Activated CD4-positive, alpha-beta T cell treated with anti-CD3 and anti-CD28 coated beads, Interleukin-2, amount 50 U/mL, for 4 hours (primary cell): ENCODE measurements at places on chromosomes 4 and X.

- no peak for DNase-seq
Observed at GRCh38 chrX:50813843-50814661, at the start of gene SHROOM4. Gene SHROOM4, minus strand, starts transcription at chrX:50814194. Its CDS starts 176 bp downstream, at chrX:50814018.

GRCh38 chr4:633406-633805 is 8.0 kb downstream of the PDE6B start:
- DNase-seq, result no peak

DNA sequence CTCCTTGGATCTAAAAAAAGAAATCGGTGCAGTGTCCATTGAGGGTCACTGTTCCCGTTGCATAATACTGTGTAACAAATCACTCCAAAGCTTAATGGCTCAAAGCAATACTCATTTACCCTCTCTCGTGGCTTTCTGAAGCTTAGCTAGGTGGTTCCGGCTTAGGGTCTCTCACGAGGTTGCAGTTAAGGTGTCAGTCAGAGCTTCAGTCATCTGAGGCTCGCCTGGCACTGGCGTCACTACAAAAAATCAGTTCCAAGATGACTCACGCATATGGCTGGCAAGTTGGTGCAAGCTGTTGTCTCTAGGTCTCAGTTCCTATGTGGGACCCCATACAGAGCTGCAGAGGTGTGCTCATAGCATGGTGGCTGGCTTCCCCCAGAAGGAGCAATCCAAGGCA is 91.0 kb downstream of the BEND2 start:
- DNase-seq, result no peak

DNA sequence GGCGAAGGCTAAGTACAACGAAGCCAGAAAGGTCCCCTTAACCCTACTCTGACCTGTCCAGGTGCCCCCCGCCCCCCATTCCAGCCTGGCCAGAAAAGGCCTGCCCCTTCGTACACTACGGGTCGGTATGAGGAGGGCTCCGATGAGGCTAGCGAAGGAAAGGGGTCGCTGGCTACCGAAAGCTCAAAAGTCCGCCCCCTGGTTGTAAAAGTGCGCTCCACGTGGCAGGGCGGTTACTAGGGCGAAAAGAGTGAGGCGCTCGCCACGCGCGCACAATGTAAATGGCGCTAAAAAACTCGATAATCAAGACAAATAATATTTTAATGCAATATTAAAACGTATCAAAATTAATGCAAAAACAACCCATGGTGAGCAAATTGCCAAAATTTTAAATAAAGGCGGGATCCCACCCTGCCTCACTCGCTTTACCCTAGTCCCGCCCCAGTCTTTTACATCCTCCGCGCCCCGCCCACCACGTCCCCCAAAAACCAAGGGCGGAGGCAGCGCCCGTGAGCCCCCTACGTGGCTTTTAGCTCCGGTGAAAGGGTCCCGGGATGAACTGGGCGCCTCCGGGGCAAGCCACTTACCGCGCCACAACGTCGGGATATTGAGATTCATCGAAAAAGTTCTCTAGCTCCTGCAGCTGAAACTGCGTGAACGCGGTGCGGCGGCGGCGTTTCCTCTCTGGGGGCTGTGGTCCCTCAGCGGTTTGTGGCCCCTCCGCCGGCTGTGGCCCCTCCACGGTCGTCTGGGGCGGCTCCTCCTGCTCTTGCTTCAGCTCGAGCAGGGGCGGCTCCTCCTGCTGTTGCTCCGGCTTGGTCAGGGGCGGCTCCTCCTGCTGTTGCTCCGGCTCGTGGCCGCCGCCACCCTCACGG is 929 bp downstream of the ESX1 start:
- DNase-seq, result no peak

DNA sequence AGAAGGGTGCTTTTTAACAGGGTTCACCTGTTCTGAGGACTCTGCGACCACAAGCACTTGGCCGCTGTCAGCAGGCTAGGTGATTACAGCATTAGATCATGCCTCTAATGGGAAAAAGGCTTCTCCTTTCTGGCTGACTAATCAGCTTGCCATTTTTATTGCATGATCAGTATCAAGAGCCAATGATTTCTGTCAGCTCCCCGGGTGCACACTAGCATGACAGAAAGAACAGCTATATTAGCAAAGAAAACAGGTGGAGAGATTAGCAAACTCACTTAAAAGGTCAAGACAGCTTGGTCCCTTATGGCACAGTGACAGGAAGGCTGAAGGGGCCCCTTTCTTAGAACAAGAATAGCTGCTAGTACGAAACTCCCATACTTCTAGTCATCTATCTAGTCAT is 170.0 kb downstream of the SMIM20 start:
- no peak for DNase-seq

DNA sequence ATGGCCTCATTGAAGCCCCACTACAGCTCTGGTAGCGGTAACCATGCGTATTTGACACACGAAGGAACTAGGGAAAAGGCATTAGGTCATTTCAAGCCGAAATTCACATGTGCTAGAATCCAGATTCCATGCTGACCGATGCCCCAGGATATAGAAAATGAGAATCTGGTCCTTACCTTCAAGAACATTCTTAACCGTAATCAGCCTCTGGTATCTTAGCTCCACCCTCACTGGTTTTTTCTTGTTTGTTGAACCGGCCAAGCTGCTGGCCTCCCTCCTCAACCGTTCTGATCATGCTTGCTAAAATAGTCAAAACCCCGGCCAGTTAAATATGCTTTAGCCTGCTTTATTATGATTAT is 876 bp downstream of the HPRT1 start:
- DNase-seq, result no peak

DNA sequence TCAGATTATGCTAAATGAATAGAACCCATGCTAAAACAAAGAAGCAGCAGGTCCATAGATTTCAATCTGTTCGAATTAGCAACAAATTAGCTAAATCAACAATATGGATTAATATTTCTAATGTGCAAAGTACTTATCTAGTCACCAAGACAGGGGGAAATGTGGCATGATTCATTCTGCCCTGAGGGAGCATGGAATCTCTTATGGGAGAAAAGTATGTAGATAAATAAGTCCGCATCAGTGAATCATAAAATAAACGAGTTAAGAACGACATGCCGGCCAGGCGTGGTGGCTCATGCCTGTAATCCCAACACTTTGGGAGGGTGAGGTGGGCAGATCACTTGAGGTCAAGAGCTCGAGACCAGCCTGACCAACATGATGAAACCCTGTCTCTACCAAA is 102.1 kb downstream of the ANOS1 start:
- no peak for DNase-seq

DNA sequence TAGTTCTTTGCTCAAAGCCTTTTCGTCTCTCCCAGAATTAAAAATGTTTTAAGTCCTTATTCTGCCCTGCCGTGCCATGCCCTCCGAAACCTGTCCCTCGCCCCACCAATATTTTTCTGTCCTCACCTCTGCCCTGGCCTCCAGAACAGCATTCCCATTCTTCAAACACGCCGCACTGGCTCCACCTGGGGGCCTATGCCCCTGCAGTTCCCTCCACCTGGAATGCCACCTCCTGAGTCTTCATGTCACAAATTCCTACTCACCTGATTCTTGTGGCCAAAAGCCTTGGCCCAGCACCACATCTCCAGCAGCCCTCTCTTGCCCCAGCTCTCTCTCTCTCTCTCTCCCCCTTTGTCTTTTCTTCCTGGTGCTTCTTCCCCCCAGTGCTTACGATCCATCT is 91.6 kb downstream of the APBB2 start:
- DNase-seq, result no peak

DNA sequence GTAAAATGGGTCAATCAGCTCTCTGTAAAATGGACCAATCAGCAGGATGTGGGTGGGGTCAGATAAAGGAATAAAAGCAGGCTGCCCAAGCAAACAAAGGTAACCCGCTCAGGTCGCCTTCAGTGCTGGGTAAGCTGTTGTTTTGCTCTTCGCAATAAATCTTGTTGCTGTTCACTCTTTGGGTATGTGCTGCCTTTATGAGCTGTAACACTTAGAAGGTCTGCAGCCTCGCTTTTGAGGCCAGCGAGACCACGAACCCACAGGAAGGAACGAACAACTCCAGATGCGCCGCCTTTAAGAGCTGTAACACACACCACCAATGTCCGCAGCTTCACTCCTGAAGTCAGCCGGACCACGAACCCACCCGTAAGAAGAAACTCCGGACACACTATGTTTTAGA is 11.5 kb upstream of the CAMK2D start:
- no peak for DNase-seq

GRCh38 chrX:106954041-106954440 is 33.8 kb downstream of the CLDN2 start:
- DNase-seq, result no peak

GRCh38 chr4:27357283-27357682 is 496.6 kb downstream of the STIM2 start:
- no peak for DNase-seq

GRCh38 chrX:49230500-49231232 is 2.5 kb downstream of the CACNA1F start:
- peak; percentile 40 for DNase-seq

- DNase-seq, result no peak
Observed at GRCh38 chr4:41009411-41009810, 204.9 kb downstream of the APBB2 start.

DNA sequence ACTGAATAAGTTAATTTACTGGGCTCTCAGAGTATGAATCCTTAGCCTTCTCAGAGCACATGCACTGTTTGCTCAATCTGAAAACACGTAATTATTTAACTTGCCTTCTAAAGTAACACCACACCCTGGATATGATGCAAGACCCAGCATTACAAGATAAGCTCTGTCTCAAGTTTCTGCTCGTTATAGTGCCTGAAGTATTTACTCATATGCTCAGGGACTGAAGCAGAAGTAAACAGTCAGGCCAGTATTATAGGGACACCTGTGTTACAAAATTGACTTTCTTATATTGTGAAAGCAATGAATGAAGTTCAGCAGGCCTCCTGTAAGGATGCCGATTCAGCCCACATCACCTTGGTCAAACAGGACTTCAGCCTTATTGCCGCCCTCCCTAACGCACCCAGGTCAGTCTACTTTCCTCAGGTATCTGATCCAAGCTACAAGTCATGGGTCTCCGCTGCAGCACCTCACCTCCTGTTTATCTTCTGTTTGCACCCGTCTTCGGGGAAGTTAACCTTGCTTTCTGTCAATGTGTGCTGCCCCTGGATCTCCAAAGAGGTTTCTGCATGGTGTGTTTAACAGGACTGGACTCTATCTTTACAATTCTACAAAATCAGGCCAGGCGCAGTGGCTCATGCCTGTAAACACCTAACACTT is 42.8 kb upstream of the KLF3 start:
- DNase-seq, result no peak

- no peak for DNase-seq
Observed at GRCh38 chrX:108018656-108019381, 26.0 kb upstream of the VSIG1 start.

DNA sequence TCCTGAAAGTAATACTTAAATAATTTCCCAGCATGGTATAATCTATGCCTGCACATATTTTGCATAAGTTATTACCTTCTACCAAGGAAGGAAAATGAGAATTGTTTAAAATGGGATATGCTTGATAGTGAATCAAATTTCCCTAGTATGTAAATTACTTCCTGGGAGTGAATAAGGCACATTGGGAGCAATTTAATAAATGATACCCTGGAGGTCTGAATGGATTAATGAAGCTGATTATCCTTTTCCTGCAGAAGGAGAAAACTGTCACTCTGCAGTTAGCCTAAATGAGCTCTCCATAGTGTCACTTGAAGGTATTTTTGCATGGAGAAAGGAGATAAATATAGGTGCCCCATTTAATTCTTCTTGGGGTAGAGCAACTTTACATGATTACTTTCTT is 2212.0 kb downstream of the PCDH7 start:
- DNase-seq, result no peak

DNA sequence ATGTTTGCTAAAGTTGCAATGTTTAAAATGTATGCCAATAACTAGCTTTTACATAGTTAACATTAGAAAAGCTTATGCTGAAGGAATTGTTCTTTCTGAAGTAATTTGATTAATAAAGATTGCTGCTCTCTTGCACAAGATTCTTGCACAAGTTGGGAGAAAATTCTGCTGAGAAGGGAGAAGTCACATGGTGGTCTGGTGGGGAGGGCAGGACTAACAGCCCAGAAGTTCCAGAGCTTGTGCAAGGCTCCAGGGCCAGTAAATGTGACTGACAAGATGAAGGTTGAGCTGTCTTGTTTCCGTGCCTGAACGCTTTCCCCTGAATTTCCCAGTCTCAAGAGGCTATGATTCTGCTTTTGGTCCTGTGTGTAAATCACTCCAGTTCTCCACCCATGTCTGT is 112.9 kb upstream of the VCX start:
- DNase-seq, result no peak
